Endothelial cell (in vitro differentiated cells): ENCODE measurements at places on chromosomes 6 and 20. TPM values are rescaled to one million over a fixed set of nuclear protein-coding genes. Genes with fewer than 3 reads are reported as not detected.

The KIF6 gene
- total RNA-seq = 0.46 TPM

The HSPA12B gene
- 12.7 TPM for total RNA-seq

The AKAP12 gene
- total RNA-seq = 70.1 TPM

DNA sequence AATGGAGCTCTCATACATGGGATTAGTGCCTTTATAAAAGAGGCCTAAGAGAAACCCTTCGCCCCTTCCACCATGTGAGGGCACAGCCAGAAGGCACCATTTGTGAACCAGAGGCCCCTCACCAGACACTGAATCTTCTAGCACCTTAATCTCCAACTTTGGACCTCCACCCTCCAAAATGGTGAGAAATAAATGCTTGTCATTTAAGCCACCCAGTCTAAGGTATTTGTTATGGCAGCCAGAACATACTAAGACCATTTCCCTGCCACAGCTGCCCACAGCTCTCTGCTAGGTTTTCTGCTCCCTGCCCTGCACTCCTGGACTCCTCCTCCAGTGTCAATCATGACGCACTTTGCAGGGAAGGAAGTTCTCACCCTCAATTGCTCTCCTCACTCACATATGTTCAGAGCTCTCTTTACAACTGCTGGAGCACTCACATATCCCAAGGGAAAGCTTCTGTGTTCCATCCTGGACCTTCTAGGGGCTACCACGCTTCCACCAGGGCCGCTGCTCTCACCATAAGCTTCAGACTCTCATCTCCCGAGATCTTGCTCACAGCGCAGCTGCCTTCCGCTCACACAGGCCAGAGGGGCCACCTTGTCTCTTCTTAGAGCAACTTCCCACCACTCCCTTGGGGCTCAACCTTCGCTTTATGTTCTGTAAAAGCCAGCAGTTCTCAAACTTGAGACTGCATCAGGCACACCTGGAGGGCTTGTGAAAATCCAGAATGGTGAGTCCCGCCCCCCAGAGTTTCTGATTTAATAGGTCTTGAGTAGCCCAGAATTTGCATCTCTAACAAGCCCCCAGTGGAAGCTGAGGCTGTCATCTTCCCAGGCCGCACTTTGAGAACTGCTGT is 1.6 kb upstream of the LY86 start:
- no peak overlapping the region for H3K27ac ChIP-seq
- no peaks in the 10 kb centered on the region for H3K36me3 ChIP-seq
- DNase-seq = no peak
- no peak overlapping the region for H3K4me3 ChIP-seq
- no peaks in the 10 kb centered on the region for H3K27me3 ChIP-seq
- peaks cover 5% of the 10 kb centered on the region for H3K4me1 ChIP-seq

GRCh38 chr6:96563853-96564252 is 925 bp downstream of the FHL5 start:
- DNase-seq = no peak
- no peak overlapping the region for H3K4me3 ChIP-seq
- H3K27me3 ChIP-seq = peaks cover 1% of the 10 kb centered on the region
- no peak overlapping the region for H3K27ac ChIP-seq

- no peaks in the 10 kb centered on the region for H3K4me1 ChIP-seq
- no peak for DNase-seq
- no peak overlapping the region for H3K4me3 ChIP-seq
- no peak overlapping the region for H3K27ac ChIP-seq
- no peaks in the 10 kb centered on the region for H3K36me3 ChIP-seq
Measured at GRCh38 chr6:127748290-127748689, 152.6 kb downstream of the THEMIS start.

- peaks cover 2% of the 10 kb centered on the region for H3K27me3 ChIP-seq
- DNase-seq = no peak
- H3K4me1 ChIP-seq = peaks cover 21% of the 10 kb centered on the region
- H3K4me3 ChIP-seq = no peak overlapping the region
Measured at GRCh38 chr6:31203345-31203979, 33.0 kb upstream of the POU5F1 start.

DNA sequence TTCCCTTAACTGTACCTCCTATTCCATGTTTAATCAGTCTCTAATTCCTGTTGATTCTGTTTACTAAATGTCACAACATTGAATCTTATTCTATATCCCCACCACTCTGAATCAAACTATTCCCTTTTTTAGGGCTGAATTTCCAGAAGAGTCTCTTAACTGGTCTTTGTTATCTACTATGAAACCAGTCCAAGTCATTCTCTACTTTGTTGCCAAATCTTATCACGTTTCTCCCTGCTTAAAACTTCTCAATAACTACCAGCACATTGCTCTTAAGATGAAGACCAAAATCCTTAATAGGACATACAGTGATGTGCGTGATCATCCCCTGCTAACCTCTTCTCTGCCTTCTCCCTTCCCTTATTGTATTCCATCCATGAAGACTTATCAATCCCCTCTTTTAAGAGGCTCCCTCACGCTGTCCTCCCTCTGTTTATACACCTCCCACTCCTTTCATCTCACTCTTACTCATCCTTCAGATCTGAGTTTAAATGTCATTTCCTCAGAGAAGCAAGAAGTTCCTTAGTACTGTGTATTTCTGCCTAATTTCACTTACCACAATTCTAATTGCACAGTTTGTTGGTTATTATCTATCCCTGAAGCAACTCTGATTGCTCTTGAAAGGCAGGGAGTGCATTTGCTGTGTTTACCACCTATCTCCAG is 143.0 kb upstream of the AHI1 start:
- no peaks in the 10 kb centered on the region for H3K27me3 ChIP-seq
- no peak overlapping the region for H3K4me3 ChIP-seq
- no peak overlapping the region for H3K27ac ChIP-seq
- H3K36me3 ChIP-seq = no peaks in the 10 kb centered on the region
- no peak for DNase-seq

- no peak overlapping the region for H3K27ac ChIP-seq
- no peak for DNase-seq
- no peaks in the 10 kb centered on the region for H3K27me3 ChIP-seq
- no peaks in the 10 kb centered on the region for H3K4me1 ChIP-seq
Measured at GRCh38 chr20:40017765-40018164, 671.3 kb downstream of the MAFB start.

- no peaks in the 10 kb centered on the region for H3K4me1 ChIP-seq
- H3K27me3 ChIP-seq = no peaks in the 10 kb centered on the region
- no peaks in the 10 kb centered on the region for H3K36me3 ChIP-seq
Measured at GRCh38 chr6:81237226-81237625, 515.3 kb downstream of the TENT5A start.

GRCh38 chr6:41176189-41176588 is 13.3 kb upstream of the TREM2 start:
- no peak overlapping the region for H3K4me3 ChIP-seq
- H3K36me3 ChIP-seq = no peaks in the 10 kb centered on the region
- no peak for DNase-seq
- peaks cover 2% of the 10 kb centered on the region for H3K4me1 ChIP-seq

GRCh38 chr6:134436950-134437349 is 119.0 kb upstream of the SGK1 start:
- no peak overlapping the region for H3K4me3 ChIP-seq
- no peak overlapping the region for H3K27ac ChIP-seq
- DNase-seq = no peak
- H3K4me1 ChIP-seq = peaks cover under 1% of the 10 kb centered on the region
- no peaks in the 10 kb centered on the region for H3K36me3 ChIP-seq

DNA sequence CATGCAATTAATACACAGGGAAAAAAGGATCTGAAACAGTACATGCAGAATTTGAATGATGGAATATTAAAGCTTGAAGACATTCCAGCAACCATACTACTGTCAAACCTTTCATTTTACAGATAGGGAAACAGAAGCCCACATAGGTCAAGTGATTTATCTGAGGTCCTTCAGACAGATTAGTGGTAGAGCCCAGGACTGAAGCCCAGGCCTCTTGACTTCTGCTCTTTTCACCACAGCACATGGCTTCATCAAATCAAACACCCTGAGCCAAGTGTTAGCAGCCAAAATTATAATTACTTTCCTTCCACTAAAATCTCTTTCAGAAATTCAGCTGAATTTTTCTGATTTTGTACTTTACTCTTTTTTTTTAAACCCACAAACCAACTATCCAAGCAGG is 435.6 kb upstream of the RUNX2 start:
- H3K36me3 ChIP-seq = no peaks in the 10 kb centered on the region
- no peaks in the 10 kb centered on the region for H3K4me1 ChIP-seq

DNA sequence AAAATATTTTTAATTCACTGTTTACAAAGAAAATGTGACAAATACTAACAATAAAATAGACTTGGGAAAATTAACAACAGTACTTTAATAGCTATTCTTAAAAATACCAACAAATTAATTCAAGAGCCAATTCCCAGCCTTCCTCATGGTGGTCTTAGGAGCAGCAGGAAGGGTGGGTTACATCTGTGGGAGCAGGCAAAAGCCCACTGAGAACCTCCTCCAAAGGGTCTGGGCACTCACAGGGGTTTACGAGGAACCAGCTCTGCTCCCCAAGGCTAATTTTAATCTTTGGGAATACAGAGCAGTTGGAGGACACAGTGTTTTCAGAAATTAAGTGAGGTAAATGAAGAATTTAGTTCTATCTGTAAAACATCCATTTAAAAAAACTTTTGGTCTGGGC is 10.2 kb downstream of the SOD2 start:
- H3K4me3 ChIP-seq = no peak overlapping the region
- H3K27ac ChIP-seq = no peak overlapping the region
- H3K27me3 ChIP-seq = no peaks in the 10 kb centered on the region
- DNase-seq = no peak
- H3K4me1 ChIP-seq = peaks cover 22% of the 10 kb centered on the region

DNA sequence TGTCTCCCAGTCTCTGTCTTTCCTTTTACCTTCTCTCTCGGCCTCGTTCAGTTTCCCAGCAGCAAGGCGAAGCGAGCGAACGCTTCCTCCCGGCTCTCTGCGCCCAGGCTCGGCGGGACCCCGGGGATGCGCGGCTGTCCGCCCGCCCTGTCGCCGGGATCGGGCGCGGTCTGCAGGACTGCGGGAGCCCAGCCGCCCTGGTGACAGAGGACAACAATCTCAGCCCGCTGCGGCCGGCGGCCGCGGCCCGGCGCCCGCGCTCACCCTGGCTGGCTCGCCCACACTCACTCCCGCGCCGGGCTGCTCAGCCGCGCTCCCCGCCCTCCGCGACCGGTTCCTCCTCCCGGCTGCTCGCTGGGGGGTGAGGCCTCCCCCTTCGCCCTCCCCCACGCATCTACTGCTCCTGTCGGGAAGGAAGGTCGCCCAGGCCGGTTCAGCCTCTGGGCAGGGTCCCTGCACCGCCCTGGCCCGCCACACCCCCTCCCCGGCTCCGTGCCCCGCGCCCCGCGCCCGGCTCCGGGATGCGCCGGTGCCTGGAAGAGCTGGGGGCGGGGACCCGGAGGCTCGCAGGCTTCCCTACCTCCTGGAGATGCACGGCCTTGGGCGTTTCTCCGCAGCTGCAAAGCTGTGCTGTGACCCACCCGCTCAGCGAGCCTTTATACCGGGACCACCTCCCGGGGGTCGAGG is 410 bp downstream of the SYNE1 start:
- peaks cover 19% of the 10 kb centered on the region for H3K27me3 ChIP-seq
- peak; percentile 21 for DNase-seq
- H3K36me3 ChIP-seq = no peaks in the 10 kb centered on the region

- peaks cover 15% of the 10 kb centered on the region for H3K27me3 ChIP-seq
- no peak for DNase-seq
- no peak overlapping the region for H3K27ac ChIP-seq
- H3K4me1 ChIP-seq = no peaks in the 10 kb centered on the region
- peaks cover 3% of the 10 kb centered on the region for H3K36me3 ChIP-seq
Measured at GRCh38 chr6:382883-383810, 8.4 kb upstream of the IRF4 start.
